ENCODE measurements at places on chromosomes 1 and 21.

DNA sequence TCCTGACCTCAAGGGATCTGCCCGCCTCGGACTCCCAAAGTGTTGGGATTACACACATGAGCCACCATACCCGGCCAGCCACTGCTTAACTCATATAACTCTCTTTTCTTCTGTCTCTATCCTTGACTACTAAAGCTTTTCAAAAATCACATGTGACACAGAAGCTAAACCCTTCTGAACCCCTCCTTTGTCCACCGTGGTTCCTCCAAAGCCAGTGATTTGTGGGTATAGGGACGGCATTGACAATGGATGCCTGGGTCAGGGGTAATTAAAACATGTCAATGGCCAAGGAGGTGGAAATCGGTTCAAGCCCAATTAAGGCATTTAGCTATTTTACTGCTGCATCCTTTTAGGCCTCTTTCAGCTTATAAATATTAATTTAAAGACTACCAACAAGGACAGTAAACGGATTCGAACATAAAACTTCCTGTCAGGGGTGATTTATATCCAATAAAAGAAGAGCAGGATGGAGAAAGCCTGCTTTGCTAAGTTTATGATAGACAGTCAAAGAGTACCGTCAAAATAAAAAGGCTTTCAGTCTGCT is 242.3 kb downstream of the GPATCH2 start:
- no peak for DNase-seq

GRCh38 chr1:81664341-81664740 is 136.4 kb upstream of the ADGRL2 start:
- no peak for DNase-seq

GRCh38 chr1:17540255-17541001 is 930 bp downstream of the ARHGEF10L start:
- no peak for DNase-seq

GRCh38 chr1:59015708-59016107 is 231.9 kb upstream of the JUN start:
- DNase-seq, result no peak

GRCh38 chr1:33177996-33178540 is 3.8 kb downstream of the TRIM62 start:
- DNase-seq, result no peak

- no peak for DNase-seq
Observed at GRCh38 chr1:55716610-55717009, 501.4 kb upstream of the USP24 start.

All from OCI-M1 (cell line).